Diencephalon (tissue), 1 donor: ENCODE measurements at places on chromosomes 3 and 15. TPM values are rescaled to one million over a fixed set of nuclear protein-coding genes. Genes with fewer than 3 reads are reported as not detected.

Gene CPA3
- total RNA-seq, result 1.6 TPM

Gene RAMAC
- total RNA-seq, result 40.4 TPM

Gene TMEM40
- not detected for total RNA-seq

Gene SLC2A2
- total RNA-seq, result not detected

Gene IQGAP1
- total RNA-seq, result 45.9 TPM

Gene P3H2
- total RNA-seq, result 2.3 TPM

Gene SEMA3G
- 4.4 TPM for total RNA-seq

Gene USP50
- 1.2 TPM for total RNA-seq

Gene USF3
- 16.8 TPM for total RNA-seq

Gene TMEM45A
- 7.6 TPM for total RNA-seq

Gene GOLGA6L7
- not detected for total RNA-seq

Gene GOLGA8J
- total RNA-seq, result 0.23 TPM

Gene GOLGA8S
- total RNA-seq, result 0.23 TPM

Gene FBXW12
- total RNA-seq, result 1.8 TPM

Gene CCR1
- total RNA-seq, result 3.2 TPM

Gene SNAPC5
- total RNA-seq, result 12.5 TPM
